ENCODE measurements at places on chromosomes 1 and 21. TPM values are rescaled to one million over a fixed set of nuclear protein-coding genes. Genes with fewer than 3 reads are reported as not detected.

Gene LCE2C
- not detected for total RNA-seq

GRCh38 chr1:94792473-94793295 is 27.5 kb upstream of the SLC44A3 start:
- no peak for DNase-seq
- H3K36me3 ChIP-seq, result no peaks in the 10 kb centered on the region
- peaks cover 5% of the 10 kb centered on the region for H3K4me1 ChIP-seq

Gene ETV3L
- total RNA-seq, result 0.15 TPM

Gene SYNC
- not detected for total RNA-seq

Gene FCMR
- total RNA-seq, result 206 TPM

DNA sequence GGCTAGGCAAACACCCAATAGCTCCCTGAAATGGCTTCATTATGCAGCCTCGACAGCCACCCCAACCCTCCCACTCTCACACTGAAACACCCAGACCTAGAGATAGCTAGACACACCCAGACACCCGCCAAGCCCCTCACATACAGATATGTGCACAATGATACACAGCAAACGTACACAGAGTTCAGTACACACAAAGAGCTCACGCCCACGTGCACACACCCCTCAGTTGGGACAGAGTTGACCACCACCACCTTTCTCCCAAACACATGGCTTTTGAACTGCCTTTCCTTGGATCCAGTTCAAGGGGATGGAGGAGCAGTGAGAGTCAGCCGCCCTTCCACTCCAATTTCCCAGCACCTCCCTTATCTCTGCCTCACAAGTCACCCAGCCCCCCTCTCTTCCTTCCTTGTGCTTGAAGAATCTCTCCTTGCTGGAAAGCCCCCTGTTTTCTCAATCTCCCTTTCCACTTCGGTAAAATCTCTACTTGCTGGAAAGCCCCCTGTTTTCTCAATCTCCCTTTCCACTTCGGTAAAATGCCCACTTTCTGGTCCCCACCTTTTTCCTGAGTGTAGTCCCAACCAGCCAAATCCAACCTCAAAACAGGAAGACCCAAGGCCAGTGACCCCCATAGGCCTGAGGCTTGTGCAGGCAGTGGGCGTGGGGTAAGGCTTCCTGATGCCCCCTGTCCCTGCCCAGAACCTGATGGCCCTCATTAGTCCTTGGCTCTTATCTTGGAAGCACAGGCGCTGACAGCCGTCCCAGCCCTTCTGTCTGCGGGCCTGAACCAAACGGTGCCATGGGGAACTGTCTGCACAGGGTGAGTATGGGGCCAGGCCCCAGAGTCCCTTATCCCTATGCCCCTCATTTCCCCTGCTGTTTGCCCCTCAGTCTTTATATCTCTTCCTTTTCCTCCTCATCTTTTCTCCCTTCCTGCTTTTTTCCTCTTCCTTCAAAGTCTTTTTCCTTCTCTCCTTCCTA is at the start of gene ACKR1:
Gene ACKR1 (plus strand): TSS at position 715 of the 981 bp plus-strand sequence. CDS start 85 bp downstream, at position 800.
- no peak within 1 kb of the TSS for H3K4me3 ChIP-seq
- H3K27ac ChIP-seq, result peak within 1 kb of the TSS; percentile 29
- H3K4me1 ChIP-seq, result peaks cover 10% of the 10 kb centered on the region
- DNase-seq, result no peak
- H3K36me3 ChIP-seq, result peaks cover 10% of the 10 kb centered on the region

DNA sequence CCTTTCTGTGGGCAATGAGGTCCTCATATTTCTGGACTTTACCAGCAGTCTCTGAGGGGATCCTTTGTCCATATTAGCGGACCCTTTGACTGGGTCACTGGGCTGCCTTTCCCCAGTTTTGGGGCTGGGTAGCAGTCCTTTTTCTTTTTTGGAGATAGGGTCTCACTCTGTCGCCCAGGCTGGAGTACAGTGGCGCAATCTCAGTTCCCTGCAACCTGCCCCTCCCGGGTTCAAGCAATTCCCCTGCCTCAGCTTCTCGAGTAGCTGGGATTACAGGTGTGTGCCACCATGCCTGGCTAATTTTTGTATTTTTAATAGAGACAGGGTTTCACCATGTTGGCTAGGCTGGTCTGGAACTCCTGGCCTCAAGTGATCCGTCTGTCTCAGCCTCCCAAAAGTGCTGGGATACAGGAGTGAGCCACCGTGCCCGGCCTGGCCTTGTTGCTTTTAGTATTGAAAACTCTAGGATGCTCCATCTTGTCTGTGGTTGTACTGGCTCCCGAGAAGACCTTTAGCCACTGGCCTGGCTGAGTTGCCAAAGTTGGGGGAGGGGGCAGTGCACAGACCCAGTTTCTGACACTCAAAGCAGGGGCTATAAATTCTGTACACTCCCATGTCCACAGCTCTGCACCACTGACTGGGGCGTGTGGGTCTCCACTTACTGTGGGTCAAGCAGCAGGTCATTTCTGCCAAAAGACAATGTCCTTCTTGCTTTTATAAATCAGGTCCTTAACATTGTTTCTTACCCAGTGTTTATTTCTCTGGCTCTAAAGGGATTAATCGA is 33.1 kb downstream of the MAN1C1 start:
- peaks cover 22% of the 10 kb centered on the region for H3K4me1 ChIP-seq
- no peak for DNase-seq
- no peaks in the 10 kb centered on the region for H3K27me3 ChIP-seq

- H3K27me3 ChIP-seq, result no peaks in the 10 kb centered on the region
- peaks cover 2% of the 10 kb centered on the region for H3K36me3 ChIP-seq
- H3K4me3 ChIP-seq, result peak overlapping the region; percentile 52
- H3K27ac ChIP-seq, result peak overlapping the region; percentile 95
Measured at GRCh38 chr21:45228171-45228641, 59.5 kb downstream of the POFUT2 start.

DNA sequence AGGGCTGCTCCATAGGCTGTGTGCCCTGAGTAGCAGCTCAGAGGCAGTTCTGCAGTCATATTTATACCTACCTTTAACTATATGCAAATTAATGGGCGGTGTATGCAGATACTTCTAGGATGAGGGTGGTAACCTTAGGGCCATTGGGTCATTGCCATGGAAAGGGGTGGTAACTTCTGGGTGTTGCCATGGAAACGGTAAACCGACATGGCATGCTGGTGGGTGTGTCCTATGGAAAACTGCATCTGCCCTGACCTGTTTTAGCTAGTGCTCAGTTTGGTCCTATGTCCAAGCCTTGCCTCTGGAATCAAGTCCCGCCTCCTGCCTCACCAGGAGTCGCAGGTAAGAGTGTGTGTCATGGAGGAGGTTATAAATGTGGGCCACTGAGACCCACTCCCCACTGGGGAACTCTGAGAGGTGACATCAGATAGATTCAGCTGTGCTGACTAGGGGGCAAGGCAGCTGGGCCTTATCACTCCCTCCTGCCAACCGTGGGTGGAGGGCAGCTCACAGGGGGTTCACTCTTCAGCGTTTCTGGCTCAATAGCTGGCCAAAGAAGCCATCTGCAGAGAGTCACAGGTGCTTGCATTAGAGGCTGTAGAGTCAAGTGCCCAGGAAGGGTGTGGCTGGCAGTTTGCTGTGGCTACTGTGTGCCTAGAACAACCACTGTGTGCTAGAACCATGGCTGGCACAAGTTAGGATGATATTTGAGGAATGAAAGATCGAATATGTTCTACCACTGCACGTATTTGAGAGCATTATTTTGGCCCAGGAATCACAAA is 19.0 kb downstream of the BACE2 start:
- no peak overlapping the region for H3K27ac ChIP-seq
- peaks cover 36% of the 10 kb centered on the region for H3K27me3 ChIP-seq
- H3K4me3 ChIP-seq, result no peak overlapping the region
- no peak for DNase-seq
- no peaks in the 10 kb centered on the region for H3K36me3 ChIP-seq

DNA sequence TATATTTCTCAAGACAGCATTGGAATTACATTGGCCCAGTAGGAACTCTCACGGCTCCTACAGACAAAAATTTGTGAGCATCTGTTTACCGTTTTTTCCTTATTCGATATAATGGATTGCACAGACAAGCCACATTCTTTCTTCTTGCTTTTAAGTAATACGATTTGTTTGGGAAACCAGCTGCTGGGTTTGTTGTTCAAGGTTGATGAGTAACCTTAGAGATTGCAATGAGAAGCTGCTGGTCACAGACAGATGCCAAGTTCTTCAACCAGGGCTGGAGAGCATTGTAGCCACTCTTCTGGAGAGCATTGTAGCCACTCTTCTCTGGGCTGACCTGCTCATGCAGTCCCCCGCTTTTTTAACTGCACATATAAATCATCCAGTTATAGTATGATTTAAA is 1.4 kb upstream of the MIA3 start:
- peaks cover 43% of the 10 kb centered on the region for H3K27me3 ChIP-seq
- H3K4me1 ChIP-seq, result peaks cover 24% of the 10 kb centered on the region
- no peak overlapping the region for H3K27ac ChIP-seq
- peaks cover 3% of the 10 kb centered on the region for H3K36me3 ChIP-seq
- peak overlapping the region; percentile 91 for H3K4me3 ChIP-seq
- DNase-seq, result no peak

DNA sequence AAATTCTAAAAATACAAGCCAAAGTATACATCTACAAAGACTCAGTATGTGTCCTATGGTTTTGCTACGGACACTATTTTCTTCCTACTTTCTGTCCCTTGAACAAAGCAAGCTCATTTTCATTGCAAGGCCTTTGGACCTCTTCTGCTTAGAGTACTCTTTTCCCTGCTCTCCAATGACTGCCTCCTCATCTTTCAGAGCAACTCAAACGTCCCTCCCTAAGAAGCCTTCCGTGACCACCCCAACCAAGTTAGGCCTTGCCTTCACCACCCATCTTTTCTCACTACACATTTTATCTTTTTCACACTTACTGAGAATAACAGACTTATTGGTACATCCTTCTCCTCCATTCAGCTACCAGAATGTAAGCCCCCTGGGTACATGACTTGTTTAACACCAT is 39.9 kb downstream of the ENAH start:
- H3K4me3 ChIP-seq, result no peak overlapping the region
- H3K4me1 ChIP-seq, result no peaks in the 10 kb centered on the region
- no peak overlapping the region for H3K27ac ChIP-seq

Gene ETV3
- 78.2 TPM for total RNA-seq
